Melanocyte of skin (primary cell): ENCODE measurements at places on chromosomes 2 and 18. TPM values are rescaled to one million over a fixed set of nuclear protein-coding genes. Genes with fewer than 3 reads are reported as not detected.

EGR4 gene
- not detected in 2 replicates for total RNA-seq

RAB17 gene
- total RNA-seq, result 17.2 and 59.6 TPM in 2 replicates

TUBA3E gene
- total RNA-seq, result not detected in 2 replicates

DNER gene
- total RNA-seq, result 0.36 and 20.3 TPM in 2 replicates

MAL gene
- total RNA-seq, result 31.2 and 62.9 TPM in 2 replicates

GCKR gene
- total RNA-seq, result not detected in 2 replicates

TTN gene
- under 0.01 TPM in 2 replicates for total RNA-seq

TLX2 gene
- not detected in 2 replicates for total RNA-seq

SMAD2 gene
- 33.7 and 36.3 TPM in 2 replicates for total RNA-seq

ACMSD gene
- total RNA-seq, result not detected in 2 replicates

ZDBF2 gene
- total RNA-seq, result 5.2 and 9.1 TPM in 2 replicates

CCDC141 gene
- under 0.01 TPM in 1 of 2 replicates, not detected in the other for total RNA-seq

CDH2 gene
- 6.3 and 12.5 TPM in 2 replicates for total RNA-seq

DYNAP gene
- not detected in 2 replicates for total RNA-seq

GAL3ST2 gene
- total RNA-seq, result 0.34 and 0.36 TPM in 2 replicates

INHA gene
- total RNA-seq, result 0.34 TPM in 1 of 2 replicates, not detected in the other

POTEI gene
- total RNA-seq, result not detected in 2 replicates

NT5C1B gene
- total RNA-seq, result not detected in 2 replicates

MIB1 gene
- total RNA-seq, result 34.1 and 70.2 TPM in 2 replicates

DCDC2C gene
- not detected in 2 replicates for total RNA-seq

SIX3 gene
- total RNA-seq, result not detected in 2 replicates

LHCGR gene
- total RNA-seq, result under 0.01 TPM in 1 of 2 replicates, not detected in the other

ATIC gene
- total RNA-seq, result 20.0 and 49.4 TPM in 2 replicates

CYP27C1 gene
- under 0.01 TPM in 1 of 2 replicates, not detected in the other for total RNA-seq

HES6 gene
- 144 and 159 TPM in 2 replicates for total RNA-seq

ARHGAP25 gene
- total RNA-seq, result 0.34 and 1.5 TPM in 2 replicates

WDR35 gene
- 16.9 and 29.1 TPM in 2 replicates for total RNA-seq

POTEC gene
- not detected in 2 replicates for total RNA-seq

CLEC4F gene
- not detected in 2 replicates for total RNA-seq

SRD5A2 gene
- total RNA-seq, result under 0.01 TPM in 1 of 2 replicates, not detected in the other

CD8B2 gene
- total RNA-seq, result not detected in 2 replicates

EXOC6B gene
- total RNA-seq, result 13.7 and 15.1 TPM in 2 replicates

PAX8 gene
- 0.36 TPM in 1 of 2 replicates, not detected in the other for total RNA-seq

CACNB4 gene
- 0.67 and 0.77 TPM in 2 replicates for total RNA-seq

RNF152 gene
- under 0.01 and 0.46 TPM in 2 replicates for total RNA-seq

ATOH8 gene
- total RNA-seq, result 9.0 and 9.9 TPM in 2 replicates

COLEC11 gene
- 0.34 TPM in 1 of 2 replicates, not detected in the other for total RNA-seq

KYNU gene
- 157 and 177 TPM in 2 replicates for total RNA-seq

LRP1B gene
- total RNA-seq, result not detected in 2 replicates

COBLL1 gene
- total RNA-seq, result 25.5 and 29.1 TPM in 2 replicates

SAG gene
- not detected in 2 replicates for total RNA-seq

MTIF2 gene
- 37.2 and 66.9 TPM in 2 replicates for total RNA-seq

SIGLEC15 gene
- under 0.01 TPM in 1 of 2 replicates, not detected in the other for total RNA-seq

SULT1C4 gene
- total RNA-seq, result not detected in 2 replicates

GRHL1 gene
- 1.00 and 1.2 TPM in 2 replicates for total RNA-seq

CRYGC gene
- total RNA-seq, result not detected in 2 replicates

FIGN gene
- 4.9 and 8.0 TPM in 2 replicates for total RNA-seq

FKBP1B gene
- total RNA-seq, result 4.5 and 9.1 TPM in 2 replicates

CROCC2 gene
- under 0.01 TPM in 1 of 2 replicates, not detected in the other for total RNA-seq

TSPYL6 gene
- not detected in 2 replicates for total RNA-seq

KIF5C gene
- 0.34 and 1.5 TPM in 2 replicates for total RNA-seq

CFC1 gene
- not detected in 2 replicates for total RNA-seq

GFPT1 gene
- total RNA-seq, result 30.0 and 35.3 TPM in 2 replicates

ADAM23 gene
- total RNA-seq, result 6.3 and 8.8 TPM in 2 replicates
